Smooth muscle cell of the brain vasculature (primary cell): ENCODE measurements at places on chromosomes 5 and 9.

- DNase-seq = no peak
Measured at GRCh38 chr5:107112216-107112615, 558.5 kb downstream of the EFNA5 start.

DNA sequence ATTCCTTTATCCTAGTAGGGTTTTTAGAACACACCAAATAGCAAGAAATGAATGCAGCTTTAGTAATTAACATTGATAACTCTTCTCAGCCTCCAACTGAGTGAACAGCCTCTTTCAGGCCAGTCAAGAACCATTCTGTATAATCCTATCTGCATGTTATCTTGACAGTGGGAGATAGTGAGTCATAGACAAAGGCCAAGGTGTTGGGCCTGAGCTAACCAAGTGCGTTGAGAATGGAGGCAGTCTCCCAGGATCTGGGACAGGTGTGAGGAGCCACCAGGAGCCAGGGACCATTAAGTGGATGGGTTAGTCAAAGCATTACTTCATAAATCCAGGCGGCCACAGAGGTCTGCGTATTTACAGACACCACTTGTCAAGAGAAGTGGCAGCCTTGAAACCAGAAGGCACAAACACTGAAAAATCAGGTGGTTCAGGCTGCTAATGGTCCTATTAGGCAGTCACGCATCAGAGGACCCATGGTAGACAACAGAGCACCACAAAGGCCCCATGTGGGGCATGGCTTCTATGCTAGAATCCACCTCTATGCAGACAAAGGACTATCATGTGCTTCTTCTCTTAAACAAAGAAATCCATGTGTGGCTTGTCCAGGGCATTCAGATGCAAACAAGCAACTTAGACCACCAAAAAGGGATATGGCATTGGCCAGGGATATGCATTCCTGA is 409.7 kb upstream of the PIK3R1 start:
- no peak for DNase-seq

DNA sequence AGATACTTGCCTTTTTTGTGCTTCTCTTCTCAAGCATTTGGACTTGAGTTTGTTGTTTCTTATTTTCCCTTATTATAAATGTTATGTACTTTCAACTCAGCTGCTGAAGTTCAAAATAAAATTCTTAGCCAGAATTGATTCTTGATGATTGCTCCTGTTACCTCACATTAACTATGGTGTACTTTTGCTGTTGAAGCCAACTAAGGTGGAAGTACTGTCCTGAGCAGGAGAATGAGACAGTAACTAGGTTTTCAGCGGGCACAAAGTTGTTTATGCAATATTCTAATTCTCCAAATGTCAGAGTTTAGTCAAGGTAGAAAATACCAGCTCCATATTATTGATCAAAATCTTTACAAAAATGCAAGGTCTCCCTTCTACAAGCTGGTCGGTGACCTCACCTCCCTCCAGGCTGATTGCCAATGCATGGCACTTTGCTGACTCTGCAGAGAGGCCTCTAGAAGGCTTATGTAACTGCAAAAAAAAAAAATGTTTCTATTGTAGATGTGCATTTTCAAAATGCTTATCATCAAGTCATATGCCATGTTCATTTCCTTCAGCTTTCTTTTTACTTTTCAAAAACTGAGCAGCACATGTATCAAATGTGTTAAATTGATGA is 1783.5 kb upstream of the WWC1 start:
- DNase-seq = no peak

GRCh38 chr5:146919304-146919703 is 40.7 kb upstream of the PPP2R2B start:
- DNase-seq = no peak

- no peak for DNase-seq
Measured at GRCh38 chr5:22926574-22926973, 73.4 kb upstream of the CDH12 start.

GRCh38 chr9:91852801-91853347 is 97.2 kb downstream of the ROR2 start:
- no peak for DNase-seq

- no peak for DNase-seq
Measured at GRCh38 chr5:71633255-71634155, 46.4 kb downstream of the MCCC2 start.

- DNase-seq = no peak
Measured at GRCh38 chr9:96141666-96142065, 160.3 kb downstream of the HSD17B3 start.

DNA sequence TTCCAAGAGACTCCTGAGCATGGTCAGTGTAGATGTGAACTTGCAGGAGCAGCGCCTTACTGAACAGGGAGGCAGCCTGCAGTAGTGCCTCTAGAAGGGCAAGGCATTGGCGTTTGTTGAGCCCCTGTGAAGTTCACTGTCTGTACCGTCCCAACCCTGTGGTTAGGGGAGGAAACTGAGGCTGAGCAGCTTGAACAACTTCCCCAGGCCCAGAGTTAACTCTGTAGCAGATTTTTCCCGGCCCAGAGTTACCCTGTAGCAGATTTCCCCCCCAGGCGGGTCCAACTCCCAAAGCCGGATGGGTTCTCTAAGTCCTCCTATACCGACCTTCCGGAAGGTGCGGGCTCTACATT is 9.6 kb downstream of the LMX1B start:
- DNase-seq = no peak

- DNase-seq = no peak
Measured at GRCh38 chr9:34559624-34560455, 29.7 kb downstream of the CNTFR start.

DNA sequence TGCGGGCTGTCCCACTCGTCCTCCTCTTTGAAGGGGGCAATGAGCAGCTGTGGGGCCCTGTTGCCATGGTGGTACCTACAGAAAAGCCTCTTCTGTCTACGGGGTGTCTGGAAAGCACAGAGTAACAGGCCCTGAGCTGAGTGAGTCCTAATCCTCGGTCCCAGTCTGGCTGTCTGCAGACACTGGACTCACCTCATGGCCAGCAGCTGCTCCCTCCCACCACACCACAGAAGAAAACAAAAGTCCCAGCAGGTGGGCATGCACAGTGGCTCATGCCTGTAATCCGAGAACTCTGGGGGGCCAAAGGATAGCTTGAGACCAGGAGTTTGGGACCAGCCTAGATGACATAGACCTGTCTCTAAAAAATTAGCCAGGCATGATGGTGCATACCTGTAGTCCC is 19.9 kb downstream of the P4HA2 start:
- peak; percentile 56 for DNase-seq

GRCh38 chr5:173055722-173055982 is 500 bp upstream of the CREBRF start:
- DNase-seq = no peak

DNA sequence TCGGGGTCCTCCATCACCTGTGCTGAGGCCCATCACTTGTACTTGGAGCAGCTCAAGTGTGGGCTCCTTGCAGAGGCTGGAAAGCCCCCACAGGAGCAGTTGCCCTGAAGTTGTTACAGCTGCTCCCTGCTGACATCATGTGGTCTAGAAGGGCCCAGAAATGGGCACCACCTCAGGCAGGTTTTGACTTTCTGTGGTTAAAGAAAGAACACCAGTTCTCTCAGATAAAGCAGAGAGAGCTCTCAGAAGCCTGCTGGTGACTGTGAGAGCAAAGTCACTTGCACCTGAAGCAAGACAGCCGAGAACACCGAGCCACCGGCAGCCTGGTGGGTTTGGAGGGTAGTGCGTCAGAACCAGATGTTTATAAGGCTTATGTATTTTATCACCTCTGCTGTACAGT is 70.4 kb downstream of the MVB12B start:
- no peak for DNase-seq

DNA sequence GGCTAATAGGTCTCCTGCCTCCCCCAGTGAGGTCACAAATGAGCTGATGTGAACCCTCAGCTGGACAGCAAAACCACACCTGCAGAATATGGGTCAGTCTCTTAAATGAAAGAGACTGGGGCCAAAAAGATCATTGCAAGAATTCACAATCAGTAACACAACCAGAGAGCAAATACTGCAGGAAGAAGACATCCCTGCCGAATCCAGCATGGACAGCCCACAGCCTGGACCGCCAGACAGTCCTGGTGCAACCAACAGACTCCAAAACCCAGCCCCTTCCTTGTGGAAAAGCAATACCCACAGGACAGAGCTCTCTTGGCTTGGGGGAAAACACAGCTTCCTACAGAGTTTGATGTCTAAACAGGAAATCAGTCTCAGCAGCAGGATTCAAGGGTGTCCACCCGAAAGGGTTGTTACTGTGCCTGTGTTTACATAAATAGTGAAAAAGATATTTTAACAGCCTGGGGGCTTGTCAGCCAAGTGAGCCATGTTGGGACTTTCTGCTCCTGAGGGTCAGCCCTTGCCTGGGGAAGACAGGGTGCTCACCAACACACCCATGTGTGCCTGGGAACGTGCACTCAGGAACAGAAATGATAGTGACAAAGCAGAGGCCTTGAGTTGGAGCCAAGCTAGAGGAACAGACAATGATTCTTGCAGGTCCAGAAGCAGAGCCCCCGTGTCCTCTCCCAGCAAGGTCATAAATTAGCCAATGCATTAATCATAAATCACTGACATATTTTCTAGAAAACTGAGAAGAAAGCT is 106.2 kb downstream of the SEMA5A start:
- DNase-seq = no peak

DNA sequence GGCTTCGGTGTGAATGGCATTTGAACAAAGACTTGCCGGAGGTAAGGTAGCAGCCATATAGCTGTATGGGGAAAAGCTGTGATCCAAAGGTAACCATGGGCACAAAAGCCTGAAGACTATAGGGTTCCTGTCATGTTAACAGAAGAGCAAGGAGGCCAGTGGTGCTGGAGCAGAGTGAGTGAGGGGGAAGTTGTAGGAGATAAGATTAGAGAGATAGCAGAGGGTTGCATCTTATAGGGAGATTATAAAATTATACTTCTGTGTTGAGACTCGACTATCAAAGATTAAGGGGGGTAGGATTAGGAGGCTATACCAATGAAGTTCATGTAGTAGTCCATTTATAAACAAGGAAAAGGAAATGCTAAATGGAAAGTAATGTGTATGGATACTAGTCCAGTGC is 3.3 kb downstream of the NCBP1 start:
- DNase-seq = no peak

DNA sequence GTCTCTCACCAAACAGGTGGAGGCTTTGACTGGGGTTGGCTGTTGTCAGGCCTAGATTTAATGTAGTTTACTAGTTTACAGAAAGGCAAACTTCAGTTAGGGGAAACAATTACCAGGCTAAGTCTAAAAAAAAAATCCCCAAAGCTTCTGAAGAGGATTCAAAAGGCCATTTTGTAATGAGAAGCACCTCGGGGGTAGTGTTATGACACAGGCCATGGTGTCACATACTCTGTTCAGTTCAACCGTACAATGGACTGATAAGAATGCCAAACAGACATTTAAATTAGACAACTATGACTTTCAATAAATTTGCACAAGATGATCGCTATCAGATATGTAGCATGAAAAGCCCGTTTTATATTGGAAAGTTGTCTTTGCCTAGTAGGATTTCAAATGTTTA is 120.1 kb upstream of the PCA3 start:
- no peak for DNase-seq

- DNase-seq = no peak
Measured at GRCh38 chr5:53930457-53930856, 370.0 kb downstream of the NDUFS4 start.

GRCh38 chr9:87054999-87055686 is 107.8 kb upstream of the GAS1 start:
- no peak for DNase-seq

- no peak for DNase-seq
Measured at GRCh38 chr9:82091610-82092009, 103.0 kb downstream of the SPATA31D1 start.

DNA sequence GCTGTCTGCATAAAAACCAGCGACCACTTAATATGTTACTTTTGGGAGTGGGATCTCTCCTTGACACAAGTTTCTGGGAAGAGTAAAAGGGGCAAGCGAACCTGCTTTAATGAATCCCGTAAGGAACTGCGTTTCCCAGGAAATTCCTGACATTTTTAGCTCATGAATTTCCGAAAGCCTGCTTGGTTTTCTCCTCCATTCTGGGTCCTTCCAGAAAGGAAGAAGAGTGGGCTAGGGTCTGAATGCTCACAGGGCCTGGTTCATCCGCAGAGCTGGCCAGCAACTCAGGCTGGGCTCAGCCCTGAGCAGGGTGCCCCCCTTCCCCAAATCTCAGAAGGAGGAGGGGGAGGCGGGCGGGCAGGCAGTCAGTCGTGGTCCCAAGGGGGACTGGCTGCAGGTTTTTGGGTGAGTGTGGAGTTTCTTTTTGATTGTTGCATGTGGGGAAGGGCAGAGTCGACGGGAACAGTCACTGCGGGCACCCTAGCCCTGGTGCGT is 1.2 kb upstream of the PURA start:
- DNase-seq = no peak

- DNase-seq = no peak
Measured at GRCh38 chr9:91714874-91715615, 235.0 kb downstream of the ROR2 start.

DNA sequence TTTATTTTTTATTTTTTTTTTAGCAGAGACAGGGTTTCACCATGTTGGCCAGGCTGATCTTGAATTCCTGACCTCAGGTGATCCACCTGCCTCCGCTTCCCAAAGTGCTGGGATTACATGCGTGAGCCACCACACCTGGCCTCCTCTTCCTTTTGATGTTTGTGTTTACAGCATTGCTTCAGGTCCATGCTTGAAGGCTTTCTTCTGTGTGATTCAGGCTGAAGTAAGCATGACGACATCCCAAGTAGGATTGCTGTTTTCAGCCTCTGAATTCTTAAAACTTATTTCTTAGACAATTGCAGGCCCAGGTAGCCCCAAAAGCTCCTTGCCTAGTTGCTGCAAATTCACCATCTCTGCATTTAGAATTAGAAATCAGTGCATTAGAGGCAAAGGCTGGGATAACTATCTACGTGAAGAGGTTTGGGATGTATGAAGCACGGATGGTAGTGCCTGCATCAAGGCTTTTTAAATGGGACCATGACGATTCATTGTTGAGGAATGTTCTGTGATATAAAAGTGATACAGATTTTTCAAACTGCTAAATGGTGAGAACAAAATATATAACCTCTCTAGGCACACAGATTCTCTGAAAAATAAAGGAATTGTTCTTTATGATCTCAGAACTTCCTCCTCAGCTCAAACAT is 3.0 kb upstream of the ETF1 start:
- DNase-seq = no peak

DNA sequence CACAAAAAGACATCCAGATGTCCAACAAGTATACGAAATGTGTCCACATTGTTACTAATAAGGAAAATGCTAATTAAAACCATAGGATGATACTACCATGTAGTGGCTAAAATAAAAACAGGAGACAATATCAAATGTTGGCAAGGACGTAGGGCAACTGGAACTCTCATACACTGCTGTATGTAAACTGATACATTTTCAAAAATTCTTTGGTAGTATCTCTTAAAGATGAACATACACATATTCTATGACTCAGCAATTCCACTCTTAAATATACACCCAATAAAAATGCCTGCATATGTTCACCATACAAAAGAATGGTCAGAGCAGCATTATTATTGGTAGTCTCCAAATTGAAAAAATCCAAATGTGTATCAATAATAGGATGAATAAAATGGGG is 2.9 kb upstream of the CCDC180 start:
- DNase-seq = no peak

- DNase-seq = no peak
Measured at GRCh38 chr9:22457448-22457847, 10.8 kb downstream of the DMRTA1 start.
